Endothelial cell (in vitro differentiated cells): ENCODE measurements at places on chromosomes 4 and X.

DNA sequence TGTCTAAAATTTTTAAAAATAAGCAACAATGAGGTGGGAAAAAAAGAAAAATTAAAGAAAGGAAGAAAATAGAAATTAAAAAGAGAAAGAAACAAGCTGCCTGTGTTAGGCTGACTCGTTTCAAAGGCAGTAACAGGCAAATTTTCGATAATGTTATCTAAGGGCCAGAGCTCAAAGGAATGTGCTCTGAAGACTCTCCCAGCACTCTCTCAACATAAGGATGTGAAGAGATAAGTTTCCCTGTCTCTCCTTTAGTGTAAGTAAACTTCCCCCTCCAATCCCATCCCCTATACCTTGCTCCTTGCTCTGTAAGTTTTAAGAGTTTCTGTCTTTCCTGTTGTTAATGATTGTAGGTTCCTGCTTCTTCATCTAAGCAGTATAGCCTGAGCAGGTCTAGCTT lies 172.8 kb downstream of the TEX13C start:
- no peak overlapping the region for H3K4me3 ChIP-seq
- H3K27ac ChIP-seq = peak overlapping the region; percentile 77
- DNase-seq = no peak
- H3K4me1 ChIP-seq = peaks cover 3% of the 10 kb centered on the region

DNA sequence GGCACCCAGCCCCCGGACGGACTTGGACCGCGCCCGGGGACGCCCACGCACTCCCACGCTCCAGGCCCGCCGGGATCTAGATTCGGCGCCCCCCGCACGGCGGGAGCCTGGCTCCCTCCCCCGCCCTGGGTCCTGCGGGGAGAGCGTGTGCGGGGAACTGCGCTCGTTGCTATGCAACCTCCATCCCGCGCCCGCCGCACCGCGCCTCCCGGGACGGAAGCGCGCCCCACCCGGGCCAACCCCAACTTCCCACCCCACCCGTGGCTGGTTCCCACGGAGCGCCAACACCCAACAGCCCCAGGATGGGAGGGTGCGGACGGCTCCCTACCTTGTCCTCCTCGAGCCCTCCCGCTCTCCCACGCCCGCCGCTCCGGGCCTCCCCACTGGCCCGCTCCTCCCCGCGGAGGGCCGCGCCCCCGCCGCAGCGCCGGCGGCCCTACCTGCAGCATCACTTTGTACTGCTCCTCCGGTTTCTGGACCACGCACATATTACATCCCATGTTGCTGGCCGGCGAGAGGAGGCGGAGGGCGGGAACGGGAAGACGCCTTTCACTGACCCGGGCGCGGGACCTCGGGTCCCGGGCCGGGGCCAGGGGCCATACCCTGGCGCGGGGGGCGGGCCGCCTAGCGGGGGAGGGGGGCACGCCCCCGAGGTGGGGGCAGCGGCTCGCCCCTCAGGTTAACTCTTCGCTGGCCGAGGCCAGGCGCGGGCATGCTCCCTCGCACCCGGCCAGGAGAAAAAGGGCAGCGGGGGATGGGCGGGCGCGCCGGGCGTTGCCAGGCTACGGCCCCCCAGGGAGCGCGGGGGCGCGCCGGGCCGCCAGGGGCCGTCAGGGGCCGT lies at the start of gene PDZD4:
Gene PDZD4, minus strand, starts transcription at position 746 of the 841 bp plus-strand sequence. Its CDS starts 246 bp downstream, at position 500.
- no peak within 1 kb of the TSS for H3K4me3 ChIP-seq
- peaks cover 7% of the 10 kb centered on the region for H3K27me3 ChIP-seq
- no peaks in the 10 kb centered on the region for H3K36me3 ChIP-seq
- H3K27ac ChIP-seq = no peak within 1 kb of the TSS
- peaks cover 7% of the 10 kb centered on the region for H3K4me1 ChIP-seq
- DNase-seq = no peak

GRCh38 chr4:13527981-13528820 lies 16.1 kb downstream of the NKX3-2 start:
- H3K4me3 ChIP-seq = no peak overlapping the region
- H3K27me3 ChIP-seq = no peaks in the 10 kb centered on the region

DNA sequence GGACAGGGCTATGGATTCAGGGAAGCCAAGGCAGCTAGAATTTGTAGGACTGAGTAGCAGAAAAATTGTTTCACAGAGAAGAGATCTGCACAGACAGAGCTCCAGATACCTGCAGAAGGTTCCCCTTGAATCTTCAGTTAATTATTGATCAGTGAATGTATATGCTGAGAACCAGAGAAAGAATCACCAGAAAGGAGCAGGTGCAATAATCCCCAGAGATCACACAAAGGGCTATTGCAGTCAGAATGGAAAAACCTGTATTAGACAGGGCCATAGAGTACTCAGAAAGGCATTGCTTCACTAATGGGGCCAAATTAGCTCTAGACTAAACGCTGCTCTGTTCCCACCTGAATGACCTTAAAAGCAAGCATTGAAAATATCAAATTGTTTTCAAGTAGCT lies 35.5 kb upstream of the SMAD1 start:
- no peak for DNase-seq
- no peaks in the 10 kb centered on the region for H3K27me3 ChIP-seq

DNA sequence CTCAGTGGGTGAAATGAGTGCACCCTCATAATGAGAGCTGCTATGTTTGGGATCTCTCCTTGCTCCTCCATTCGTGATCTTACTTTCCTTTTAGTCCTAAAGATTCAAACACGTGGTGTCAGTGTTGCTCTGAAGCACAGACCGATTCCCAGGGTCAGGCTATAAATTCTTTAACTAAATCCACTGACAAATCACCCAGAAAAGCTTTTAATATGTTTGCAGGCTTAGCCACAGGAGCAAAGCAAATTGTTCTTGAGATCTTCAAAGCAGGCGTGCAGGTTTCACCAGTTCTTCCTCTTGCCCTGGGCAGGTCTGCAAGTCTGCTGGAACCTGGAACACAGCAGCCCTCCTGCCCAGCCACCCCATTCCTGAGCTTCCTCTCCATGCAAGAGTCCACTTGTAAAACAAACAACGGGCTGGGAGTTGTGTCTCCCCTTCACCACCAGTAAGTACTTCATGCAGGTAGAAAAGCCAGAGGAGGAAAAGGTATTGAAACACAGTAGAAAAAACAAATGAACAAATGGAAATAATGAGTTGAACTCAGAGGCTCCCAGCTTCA lies 70.1 kb upstream of the ENPP6 start:
- DNase-seq = no peak
- no peaks in the 10 kb centered on the region for H3K4me1 ChIP-seq
- H3K4me3 ChIP-seq = no peak overlapping the region
- H3K36me3 ChIP-seq = no peaks in the 10 kb centered on the region

DNA sequence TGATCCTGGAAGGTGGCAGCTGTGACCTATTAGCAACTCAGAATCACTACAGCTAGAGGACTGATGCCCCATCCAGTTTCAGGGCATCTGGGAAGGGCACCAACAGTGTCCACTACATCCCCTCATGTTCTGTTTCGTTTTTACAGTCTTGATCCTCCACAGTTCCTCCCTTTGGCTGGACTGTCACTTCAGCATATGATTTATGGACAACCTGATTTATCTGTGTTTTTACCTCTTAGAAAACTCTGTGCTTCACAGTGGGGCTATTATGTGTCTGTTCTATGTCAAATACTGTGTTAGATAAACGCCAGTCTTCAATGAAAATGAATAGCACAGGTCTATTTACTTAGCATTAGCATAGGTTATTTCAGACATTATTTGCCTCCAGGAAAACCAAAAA lies 63.1 kb upstream of the GRPR start:
- no peaks in the 10 kb centered on the region for H3K36me3 ChIP-seq
- H3K4me1 ChIP-seq = no peaks in the 10 kb centered on the region
- H3K4me3 ChIP-seq = no peak overlapping the region

- no peak overlapping the region for H3K27ac ChIP-seq
- no peaks in the 10 kb centered on the region for H3K27me3 ChIP-seq
- H3K36me3 ChIP-seq = no peaks in the 10 kb centered on the region
These were observed 132.2 kb upstream of the NDP start for GRCh38 chrX:44105228-44105913.

DNA sequence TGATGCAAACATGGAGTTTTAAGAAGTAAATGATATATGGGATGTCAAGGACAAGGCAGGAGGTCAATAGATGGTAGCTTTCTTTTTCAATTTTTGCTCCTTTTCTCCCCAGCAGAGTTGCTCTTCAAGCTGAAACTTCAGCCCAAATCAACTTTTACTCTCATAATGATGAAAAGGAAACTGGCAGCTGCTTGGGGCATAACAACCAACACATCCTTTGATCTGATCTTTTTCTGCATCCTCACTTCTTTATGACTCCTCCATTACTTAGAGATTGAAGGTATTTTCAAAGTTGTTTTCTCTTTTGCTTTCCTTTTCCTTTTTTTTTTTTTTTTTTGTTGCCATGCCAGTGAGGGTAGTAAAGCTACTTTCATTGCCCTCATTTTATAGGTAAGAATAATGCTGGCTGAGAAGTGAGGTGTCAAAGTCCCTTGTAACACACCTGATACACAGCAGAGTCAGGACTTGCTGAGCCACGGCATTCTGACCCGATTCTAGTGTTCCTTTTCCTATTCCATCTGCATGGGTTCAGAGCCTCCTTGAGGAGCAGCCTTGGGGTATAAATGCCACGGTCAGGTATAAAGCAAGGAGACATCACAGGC lies 26.9 kb downstream of the SLC2A9 start:
- H3K4me3 ChIP-seq = no peak overlapping the region
- no peaks in the 10 kb centered on the region for H3K4me1 ChIP-seq
- no peak for DNase-seq

DNA sequence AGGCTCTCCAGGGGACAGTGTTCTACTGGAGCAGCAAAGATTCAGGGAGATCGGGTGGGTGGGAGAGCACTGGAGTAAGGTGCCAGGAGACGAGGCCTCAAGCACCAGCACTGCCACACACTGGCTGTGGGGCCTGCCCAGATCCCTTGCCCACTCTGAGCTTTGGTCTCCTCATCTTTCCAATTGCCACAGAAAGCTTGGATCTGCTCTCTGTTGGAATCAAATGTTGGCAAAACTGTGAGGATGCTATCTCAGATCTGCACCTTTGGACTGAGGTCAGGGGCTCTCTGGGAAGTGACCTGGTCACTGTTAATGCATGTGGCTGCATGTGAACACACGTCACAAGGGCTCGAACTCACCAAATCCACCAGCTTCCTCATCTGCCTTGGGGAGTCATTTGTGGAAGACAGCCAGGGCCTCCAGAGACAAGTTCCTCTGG lies 1.3 kb downstream of the RIPPLY1 start:
- peaks cover 4% of the 10 kb centered on the region for H3K4me1 ChIP-seq
- H3K27me3 ChIP-seq = peaks cover 2% of the 10 kb centered on the region
- no peak for DNase-seq
- no peak overlapping the region for H3K4me3 ChIP-seq
- H3K27ac ChIP-seq = no peak overlapping the region

DNA sequence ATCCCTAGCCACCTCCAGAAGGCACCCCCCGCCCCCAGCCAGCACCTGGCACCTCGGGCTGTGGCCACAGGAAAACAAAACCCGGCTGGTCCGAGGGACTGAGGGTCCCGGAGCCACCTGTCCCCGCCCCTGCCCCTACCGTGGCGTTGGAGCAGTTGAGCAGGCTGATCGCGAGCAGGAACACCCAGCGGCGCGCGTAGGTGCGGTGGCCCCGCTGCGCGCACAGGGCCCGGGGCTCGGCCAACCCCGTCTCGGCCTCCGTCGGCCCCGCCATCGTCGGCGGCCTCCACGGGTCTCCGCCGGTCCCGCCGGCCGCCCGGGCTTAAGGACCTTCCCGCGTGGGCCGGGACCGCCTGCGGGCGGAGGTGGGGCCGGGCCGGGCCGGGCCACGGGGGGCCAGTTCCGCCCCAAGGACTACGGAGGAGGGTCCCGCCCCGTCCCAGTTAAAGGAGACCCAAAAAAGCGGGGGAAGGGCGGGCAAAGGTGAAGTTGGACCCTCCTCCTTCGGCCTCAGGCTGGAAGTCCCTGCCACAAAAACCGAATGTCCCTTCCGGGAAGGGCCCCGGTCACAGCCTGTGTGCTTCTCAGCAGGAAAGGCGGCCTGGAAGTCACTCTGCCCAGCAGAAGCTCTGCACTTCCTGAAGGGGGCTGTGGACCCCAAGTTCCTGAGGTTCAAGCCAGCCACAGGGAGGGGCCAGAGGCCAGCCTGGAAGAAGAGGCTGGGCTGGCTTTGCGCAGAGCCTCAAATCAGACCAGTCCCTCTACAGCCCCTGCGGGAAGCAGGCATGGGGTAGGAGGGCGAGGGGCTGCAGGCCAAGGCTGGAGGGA lies at the start of gene SLC49A3:
Gene SLC49A3, minus strand, starts transcription at position 298 of the 828 bp plus-strand sequence. Its CDS starts 24 bp downstream, at position 274.
- peaks cover 8% of the 10 kb centered on the region for H3K36me3 ChIP-seq
- H3K4me1 ChIP-seq = peaks cover 19% of the 10 kb centered on the region
- H3K4me3 ChIP-seq = peak within 1 kb of the TSS; percentile 60
- H3K27me3 ChIP-seq = peaks cover 19% of the 10 kb centered on the region

GRCh38 chr4:6493658-6494304 lies 21.4 kb upstream of the PPP2R2C start:
- no peak overlapping the region for H3K4me3 ChIP-seq
- H3K36me3 ChIP-seq = no peaks in the 10 kb centered on the region
- no peak overlapping the region for H3K27ac ChIP-seq
- no peak for DNase-seq
- peaks cover 7% of the 10 kb centered on the region for H3K27me3 ChIP-seq

- H3K4me3 ChIP-seq = no peak overlapping the region
- no peaks in the 10 kb centered on the region for H3K36me3 ChIP-seq
These were observed 333.0 kb downstream of the ADGRL3 start for GRCh38 chr4:61533140-61533539.

DNA sequence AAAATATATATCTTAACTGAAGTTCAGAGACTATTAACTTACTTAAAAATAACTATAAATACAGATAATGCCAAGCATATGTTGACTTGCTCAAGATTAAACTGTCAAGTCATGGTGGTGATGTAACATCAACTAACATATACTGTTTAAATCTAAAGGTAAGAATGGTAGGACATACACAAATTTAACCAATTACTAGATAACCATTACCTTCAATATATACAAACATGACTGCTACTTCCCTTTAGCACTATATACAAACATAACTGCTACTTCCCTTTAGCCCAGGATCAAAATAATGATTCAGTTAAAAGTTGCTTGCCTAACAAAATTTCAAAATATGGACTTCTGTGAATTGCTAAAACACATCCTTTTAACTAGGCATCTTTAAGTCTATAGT lies 14.9 kb downstream of the HNRNPD start:
- H3K4me1 ChIP-seq = no peaks in the 10 kb centered on the region
- H3K4me3 ChIP-seq = no peak overlapping the region
- peaks cover 25% of the 10 kb centered on the region for H3K36me3 ChIP-seq
- DNase-seq = no peak
- H3K27me3 ChIP-seq = no peaks in the 10 kb centered on the region

GRCh38 chr4:174358410-174358809 lies 74.7 kb downstream of the CEP44 start:
- no peaks in the 10 kb centered on the region for H3K4me1 ChIP-seq
- no peaks in the 10 kb centered on the region for H3K27me3 ChIP-seq
- no peak overlapping the region for H3K27ac ChIP-seq
- no peaks in the 10 kb centered on the region for H3K36me3 ChIP-seq
